ENCODE measurements at places on chromosomes 16 and 17. TPM values are rescaled to one million over a fixed set of nuclear protein-coding genes. Genes with fewer than 3 reads are reported as not detected.

Gene MYH2
- not detected for total RNA-seq

Gene UBE2Z
- total RNA-seq = 100 TPM

Gene CACNA1G
- total RNA-seq = 0.11 TPM

Gene VPS9D1
- 22.0 TPM for total RNA-seq

Gene ELMO3
- total RNA-seq = 1.7 TPM

All from osteocyte (in vitro differentiated cells).